ENCODE measurements at places on chromosomes 2 and 18.

GRCh38 chr18:61917818-61918217 lies 25.0 kb upstream of the RNF152 start:
- no peak for DNase-seq

DNA sequence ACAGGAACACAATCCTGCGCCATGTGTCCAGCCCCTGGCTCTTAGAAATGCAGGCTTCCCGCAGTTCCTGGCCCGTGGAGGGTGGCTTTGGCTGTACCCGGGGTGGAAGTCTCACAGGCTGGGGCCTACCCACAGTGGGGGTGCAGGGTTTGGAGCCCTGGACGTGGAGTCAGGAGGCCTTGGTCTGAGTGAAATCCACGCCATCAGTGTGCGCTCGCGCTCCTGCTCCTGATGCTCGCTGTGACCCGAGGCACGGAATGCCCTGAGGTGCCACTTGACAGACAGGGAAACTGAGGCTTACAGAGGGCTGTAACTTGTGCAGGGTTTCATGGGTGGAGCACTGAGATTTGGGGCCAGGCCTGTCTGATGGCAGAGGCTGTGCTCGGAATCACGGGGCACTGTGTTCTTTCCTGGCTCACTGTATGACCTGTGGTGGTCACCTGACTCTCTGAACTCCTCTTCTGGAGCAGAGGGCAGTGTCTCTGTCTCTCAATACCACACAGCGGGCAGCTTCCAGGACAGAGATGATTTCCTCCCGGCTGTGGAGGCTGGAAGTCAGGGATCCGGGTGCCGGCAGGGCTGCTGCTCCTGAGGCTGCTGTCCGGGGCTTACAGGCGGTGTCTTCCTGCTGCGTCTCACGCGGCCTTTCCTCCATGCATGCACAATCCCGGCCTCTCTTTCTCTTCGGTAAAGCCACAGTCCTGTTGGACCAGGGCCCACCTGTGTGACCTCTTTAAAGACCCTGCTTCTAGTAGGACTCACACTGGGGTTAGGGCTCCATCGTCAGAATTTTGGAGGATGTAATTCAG lies 25.9 kb upstream of the ALLC start:
- peak; percentile 53 for DNase-seq

DNA sequence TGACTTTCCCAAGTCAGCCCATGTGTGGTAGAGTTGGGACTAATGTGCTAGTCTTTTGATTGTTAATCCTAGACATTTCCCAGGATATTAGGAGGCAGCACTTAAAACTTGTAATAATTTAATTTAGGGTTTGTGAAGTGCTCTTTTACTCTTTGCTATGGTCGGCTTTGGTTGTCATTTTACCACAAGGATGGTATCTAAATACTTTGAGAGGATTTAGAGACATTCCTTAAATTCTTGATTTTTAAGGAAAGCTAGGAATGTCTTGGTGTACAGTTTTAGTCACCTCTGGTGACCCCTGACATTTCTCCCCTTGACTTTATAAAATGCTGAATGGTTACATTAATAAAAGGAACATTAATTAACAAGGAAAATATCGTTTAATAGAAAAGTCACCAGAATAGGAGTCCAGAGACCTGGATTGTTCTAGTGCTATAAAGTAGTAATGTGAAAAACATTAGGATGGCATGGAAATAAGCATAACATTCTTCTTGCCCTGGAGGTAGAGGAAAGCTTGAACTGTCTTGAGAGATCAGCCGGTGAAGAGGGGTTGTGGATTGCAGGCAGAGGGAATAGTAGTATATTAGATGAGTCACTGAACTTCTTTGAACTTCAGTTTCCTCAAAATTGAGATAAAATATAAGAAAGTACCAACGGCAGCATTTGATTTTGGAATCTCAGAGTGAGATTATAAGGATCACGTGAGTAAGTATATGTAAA lies 209.2 kb downstream of the MCFD2 start:
- no peak for DNase-seq

DNA sequence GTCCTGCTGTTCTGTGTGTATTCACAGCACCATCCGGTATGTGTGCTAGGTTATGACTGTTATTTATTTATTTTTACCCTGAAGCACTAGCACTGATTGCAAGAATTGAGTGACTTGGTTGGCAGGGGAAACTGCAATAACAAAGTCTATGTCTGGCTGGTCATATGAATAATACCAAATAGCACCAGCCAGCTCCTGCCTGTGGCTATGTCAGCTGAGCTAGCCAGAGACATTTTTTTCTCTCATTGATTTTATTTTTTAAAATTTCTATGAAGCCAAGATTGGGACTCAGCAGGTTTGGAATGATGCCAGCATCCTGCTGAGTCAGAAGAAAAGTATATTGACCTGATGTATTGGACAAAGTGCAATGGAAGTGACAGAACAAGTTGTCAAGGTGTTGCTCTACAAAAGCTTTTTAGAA lies 188.5 kb upstream of the CDH2 start:
- no peak for DNase-seq

DNA sequence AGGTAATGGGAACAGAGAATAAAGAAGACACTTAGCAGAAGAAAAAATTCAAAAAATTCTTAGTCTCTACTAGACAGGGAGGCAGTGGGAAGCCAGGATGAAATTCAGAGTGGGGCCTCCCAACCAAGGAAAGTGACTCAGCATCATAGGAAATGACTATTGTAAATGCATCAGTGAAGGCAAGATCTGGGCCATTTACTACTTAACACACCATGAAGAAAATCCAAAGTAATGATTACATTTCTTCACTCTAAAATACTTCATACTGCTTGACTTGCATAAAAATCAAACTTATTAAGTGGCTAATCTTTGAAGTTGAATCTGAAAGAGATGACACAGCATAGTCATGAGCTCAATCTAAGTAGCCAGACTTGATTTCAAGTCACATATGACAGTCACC lies 405.8 kb upstream of the SLC39A10 start:
- DNase-seq = no peak

GRCh38 chr2:45605116-45605515 lies 6.0 kb downstream of the SRBD1 start:
- no peak for DNase-seq

DNA sequence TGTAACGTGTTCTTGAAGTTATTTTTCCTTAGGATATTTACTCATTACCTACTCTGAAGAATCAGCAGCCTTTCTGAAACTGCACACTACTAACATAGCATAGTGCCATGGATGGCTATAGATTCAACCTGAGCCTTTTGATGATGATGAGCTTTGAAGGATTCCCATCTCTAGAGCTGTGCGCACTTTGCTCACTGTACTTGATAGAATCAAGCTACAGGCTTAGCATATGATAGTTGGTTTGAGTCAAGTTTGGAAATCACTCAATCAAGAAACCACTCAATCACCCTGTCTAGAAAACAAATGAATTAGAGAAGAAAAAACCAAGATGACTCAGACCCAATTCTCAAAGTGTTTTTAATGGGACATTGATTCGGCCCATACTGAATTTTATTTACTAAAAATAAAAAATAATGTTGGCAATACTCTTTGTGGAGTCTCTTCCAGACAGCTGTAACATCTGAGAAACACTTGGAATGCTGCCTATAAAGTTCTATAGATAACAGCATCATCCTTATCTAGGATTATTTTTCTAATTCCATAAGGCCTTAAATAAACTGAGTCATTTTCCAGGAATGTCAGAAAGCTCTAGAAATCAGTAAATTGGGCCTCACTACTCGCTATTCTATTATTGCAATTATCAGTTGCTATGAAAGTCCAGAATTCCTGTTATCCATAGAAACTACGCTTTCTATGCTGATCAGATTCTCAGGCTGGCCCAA lies 259.0 kb upstream of the ERBB4 start:
- DNase-seq = no peak

- no peak for DNase-seq
Measured at GRCh38 chr2:192137451-192137850, 57.3 kb downstream of the TMEFF2 start.

DNA sequence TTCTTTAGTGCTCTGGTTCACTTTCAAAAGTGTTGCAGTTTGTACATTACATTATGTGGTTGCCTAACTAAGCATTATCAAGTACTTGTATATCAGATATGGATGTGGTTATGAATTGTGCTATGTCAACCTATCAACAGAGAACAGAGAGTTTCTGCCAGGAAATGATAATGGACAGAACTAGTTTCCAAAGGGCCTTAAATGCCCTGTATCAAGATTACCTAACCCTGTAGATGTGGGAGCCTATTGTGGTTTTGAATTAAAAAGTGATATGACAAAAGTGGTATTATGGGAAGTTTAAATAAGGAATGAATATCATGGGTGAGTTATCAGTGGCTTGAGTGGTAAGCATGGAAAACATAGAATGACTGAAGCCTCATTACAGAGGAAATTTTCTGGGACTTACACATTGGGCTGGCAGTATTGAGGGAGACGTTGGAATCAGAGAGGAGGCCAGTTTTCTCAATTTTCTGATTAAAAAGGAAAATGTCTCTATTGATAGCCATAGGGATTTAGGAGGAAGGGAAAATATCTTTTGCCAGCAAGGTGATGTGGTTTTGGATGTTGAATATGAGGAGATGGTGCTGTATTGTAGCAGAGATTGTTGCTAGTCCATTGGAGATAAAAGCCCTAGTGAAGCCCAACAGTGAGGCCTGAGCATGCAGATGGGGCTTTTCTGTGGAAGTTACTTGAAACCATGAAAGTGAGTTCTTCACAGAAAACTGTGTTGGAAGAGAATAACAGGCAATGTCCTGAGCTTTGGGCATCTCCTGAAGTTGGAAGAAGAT lies 140.7 kb downstream of the TTC27 start:
- no peak for DNase-seq

GRCh38 chr18:79650959-79651358 lies 28.6 kb upstream of the CTDP1 start:
- no peak for DNase-seq

- DNase-seq = no peak
Measured at GRCh38 chr2:169761970-169762292, 28.3 kb downstream of the KLHL23 start.

DNA sequence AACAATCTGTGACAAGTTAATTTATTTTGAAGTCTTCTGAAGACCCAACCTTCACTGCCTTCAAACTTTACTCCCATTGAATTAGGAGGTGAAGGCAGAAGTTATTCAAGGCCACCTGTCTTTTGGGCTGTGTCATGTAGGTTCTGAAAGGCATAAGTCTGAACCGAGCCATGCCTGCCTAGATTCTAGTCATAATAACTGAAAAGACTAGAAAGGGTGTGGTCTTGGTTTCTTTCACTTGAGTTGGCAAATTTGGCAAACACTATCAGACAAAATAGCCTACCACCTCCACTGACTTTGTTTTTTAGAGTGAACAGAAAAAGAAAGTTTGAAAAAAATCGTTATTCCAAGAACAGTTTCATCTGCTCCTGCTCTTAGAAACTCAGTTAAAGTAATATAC lies 38.4 kb downstream of the PPM1B start:
- DNase-seq = no peak

DNA sequence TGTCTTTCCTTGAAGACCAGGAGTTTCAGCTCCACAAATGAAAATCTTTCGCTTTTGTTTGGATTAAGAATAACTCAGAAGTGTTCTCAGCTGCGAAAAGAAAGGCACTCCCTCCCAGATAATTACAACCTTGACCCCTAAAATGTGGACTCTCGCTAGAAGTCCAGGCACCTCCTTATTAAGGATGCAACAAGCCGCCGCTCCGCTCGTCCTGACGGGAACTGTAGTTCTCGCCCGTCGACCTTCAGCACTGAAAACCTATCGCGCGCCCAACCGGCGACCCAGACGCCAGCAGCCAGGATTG lies 559 bp downstream of the IMMT start:
- peak; percentile 92 for DNase-seq

DNA sequence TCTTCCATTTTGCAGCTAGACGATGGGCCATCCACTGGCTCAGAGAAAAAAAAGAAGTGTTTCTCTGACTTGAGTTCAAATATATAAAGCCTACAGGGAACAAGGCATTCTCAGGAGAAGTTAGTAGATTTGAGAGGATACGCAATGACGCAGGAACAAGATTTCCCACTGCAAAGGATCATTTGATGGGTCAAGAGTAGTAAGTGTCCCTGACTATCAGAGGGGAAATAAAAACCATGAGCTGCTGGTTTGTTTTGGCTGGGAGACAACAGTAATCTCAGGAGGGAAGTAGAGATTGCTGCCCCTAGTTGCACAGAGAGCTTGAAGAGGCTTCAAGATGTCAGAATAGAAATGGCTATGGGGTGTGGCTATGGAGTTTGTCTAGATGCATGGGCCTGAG lies 22.3 kb upstream of the MYO1B start:
- DNase-seq = no peak

GRCh38 chr2:50658883-50659282 lies 373.0 kb downstream of the NRXN1 start:
- DNase-seq = no peak

- no peak for DNase-seq
Measured at GRCh38 chr2:8018956-8019355, 662.9 kb upstream of the ID2 start.

DNA sequence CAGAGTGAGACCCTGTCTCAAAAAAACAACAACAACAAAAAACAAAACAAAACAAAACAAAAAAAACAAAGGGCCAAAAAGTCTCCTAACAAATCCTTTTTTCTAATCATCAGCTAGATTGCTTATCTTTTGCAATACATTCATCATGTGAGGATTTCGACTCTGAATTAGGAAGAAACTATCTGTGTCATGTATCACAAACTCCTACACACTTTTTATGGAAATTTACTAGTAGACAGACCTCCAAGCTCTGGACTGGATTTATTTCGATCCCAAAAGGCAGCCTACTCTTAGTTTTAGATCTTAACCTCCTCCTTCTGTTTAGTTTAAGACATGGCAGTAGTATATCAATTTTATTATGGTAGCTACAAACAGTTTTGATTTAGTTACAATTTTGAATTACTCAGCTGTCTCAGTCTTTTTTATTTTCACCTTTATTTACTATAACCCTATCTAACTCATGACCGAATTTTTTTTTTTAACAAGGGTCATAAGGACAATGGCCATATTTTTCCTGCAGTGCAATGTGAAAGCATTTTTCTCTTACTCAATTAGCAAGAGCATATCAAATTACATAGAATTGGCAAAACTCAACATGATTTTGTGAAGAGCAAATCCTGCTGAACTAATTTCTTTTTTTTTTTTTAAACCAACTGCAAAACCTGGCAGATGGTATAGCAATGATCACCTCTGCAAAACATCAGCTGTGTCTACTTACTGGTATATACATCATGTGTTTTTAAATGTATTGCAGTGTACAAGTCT lies 10.7 kb upstream of the CCDC88A start:
- no peak for DNase-seq

DNA sequence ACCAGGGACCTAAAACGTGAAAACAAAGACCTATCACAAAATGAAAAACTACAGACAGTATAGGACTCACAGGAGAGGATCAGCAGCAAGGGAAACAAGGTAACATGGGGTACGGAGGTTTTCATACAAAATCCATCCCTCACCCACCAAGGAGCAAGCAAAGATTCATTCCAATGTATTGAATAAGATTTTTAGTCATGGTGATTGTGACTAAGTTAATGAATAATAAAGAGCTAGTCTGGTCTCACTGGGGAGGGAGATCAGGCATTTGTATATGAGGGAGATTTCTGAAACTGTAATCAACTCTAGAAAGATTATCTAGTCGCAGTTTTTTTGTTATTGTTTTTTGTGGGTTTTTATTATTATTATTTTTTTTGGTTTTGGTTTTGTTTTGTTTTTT lies 336.5 kb upstream of the MMADHC start:
- no peak for DNase-seq

- DNase-seq = no peak
Measured at GRCh38 chr18:69691008-69691760, 256.5 kb downstream of the CD226 start.
